ENCODE measurements at places on chromosomes 5 and 9.

DNA sequence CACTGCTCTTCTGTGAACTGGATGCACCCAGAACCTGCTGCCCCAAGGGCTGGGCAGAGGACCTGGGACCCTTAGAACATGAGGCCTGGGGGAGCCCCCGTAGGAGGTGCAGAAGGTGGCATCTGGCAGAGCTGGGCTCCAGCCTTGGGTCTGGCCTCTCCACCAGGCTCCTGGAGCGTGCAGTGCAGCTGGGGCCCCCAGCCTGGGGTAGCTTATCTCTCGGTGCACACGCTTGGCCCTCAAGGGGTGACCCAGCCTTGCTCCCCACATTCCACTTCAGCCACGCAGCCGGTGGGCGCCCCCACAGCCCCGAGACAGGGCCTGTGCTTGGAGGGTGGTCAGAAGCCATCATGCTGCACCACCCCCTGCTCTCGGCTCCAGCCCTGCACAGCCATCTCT lies 5.6 kb upstream of the NR5A1 start:
- no peak for DNase-seq

GRCh38 chr5:13566871-13567339 lies 377.6 kb downstream of the DNAH5 start:
- no peak for DNase-seq

DNA sequence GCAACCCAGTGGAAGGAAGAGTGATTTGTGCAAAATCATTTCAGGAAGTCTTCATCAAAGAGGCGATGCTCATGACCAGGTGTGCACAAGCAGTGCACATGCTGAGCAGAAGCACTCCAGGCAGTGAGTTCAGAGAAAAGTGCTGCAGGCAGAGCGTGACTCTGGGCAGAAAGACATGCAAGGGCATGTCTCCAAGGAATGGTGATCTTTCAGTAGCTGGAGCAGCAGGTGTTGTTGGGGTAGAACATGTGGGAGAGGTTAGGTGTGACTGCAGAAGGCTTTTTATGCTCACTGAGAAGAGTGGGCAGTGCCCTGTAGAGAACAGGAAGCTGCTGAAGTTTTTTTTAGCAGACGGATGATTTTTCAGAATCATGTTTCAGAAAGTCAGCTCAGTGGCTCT lies 545.4 kb upstream of the TLE4 start:
- DNase-seq: no peak

GRCh38 chr9:128916745-128917144 lies 4.0 kb upstream of the PHYHD1 start:
- DNase-seq: no peak

- DNase-seq: no peak
These were observed 16.2 kb downstream of the SMIM23 start for GRCh38 chr5:171801839-171802238.

DNA sequence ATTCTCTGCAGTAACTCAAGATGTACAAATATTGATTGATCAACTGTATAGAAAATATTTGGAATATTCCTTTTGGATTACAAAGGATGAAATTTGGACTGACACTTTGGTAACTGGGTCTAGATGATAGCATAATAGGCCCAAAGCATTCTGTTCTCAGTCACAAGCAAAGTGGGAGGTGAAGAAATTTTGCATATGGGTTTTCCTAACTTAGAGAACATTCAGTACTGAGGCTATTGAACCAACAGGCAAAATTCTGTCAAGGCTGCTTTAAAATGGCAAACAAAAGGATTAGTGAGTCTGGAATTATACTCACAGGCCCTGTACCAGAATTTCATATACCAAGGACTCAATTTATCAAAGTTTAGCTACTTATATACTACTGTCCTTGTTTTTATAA lies 1020.6 kb downstream of the TLE4 start:
- DNase-seq: no peak

GRCh38 chr5:130135506-130135905 lies 231.2 kb downstream of the CHSY3 start:
- DNase-seq: no peak

DNA sequence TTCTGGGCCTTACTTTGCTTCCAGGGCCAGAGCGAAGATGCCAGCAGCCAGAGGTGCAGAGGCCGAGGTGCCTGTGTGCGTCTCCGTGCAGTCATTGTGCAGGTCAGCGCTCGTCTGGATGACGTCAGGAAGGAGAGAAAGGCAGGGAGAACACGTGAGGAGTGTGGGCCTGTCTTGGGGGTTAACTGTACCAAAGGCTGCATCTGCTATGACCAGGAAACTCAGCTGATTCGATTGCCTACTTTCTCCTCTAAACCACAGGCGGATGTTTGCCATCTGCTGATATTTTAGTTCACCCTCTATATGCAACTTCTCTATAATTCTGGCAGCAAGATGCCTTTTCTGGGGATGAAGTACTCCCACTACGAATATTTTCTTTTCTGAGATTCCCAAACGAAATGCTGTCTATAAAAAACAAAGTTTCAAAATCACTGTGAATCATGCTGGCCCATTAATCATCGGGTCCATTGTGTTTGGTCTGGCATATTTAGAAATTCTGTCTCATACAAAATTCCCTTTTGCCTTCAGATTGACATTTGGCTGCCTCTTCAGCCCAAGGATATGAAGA lies 24.8 kb downstream of the PCSK1 start:
- DNase-seq: no peak

GRCh38 chr9:16705111-16705604 lies 165.3 kb downstream of the BNC2 start:
- no peak for DNase-seq

GRCh38 chr5:179309383-179309670 lies 35.9 kb downstream of the ADAMTS2 start:
- no peak for DNase-seq

- DNase-seq: peak; percentile 53
These were observed 885 bp downstream of the MPDZ start for GRCh38 chr9:13278368-13279246.

DNA sequence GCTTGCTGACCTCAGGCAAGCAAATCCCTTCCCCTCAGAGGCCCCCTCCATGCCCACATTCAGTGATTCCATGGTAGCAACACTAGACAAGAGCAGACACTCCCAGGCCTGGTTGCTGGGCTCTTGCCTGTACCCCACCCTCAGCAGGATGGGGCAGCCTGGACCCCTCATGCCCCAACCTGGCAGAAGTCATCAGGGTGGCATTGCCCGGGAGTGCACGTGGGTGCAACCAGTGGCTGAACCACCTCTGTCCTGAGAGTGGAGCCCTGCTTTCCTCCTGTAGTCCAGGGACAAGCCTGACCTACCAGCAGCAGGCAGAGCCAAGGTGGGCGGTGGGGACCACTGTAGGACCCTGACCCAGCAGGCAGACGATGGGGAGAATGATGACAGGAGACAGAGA lies 65.8 kb upstream of the TBC1D2 start:
- DNase-seq: no peak

DNA sequence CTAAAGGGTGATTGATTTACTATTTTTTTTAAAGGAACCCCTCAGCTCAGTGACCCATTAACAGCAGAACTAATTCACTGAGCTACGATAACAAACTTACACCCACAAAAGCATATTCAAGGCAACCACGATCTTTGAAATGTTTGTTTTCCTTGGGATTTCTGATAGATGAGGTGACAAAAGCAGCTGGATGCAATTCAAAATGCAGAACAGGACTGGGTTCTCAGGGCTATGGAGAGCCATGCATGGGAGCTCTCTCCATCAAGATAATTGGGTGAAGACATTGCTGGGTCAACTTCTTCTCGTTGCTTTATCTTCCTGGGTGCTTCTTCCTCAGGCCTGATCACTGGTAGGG lies 60.1 kb downstream of the PAPPA start:
- DNase-seq: no peak
